AG08395 (cell line): ENCODE measurements at places on chromosomes 11 and 22.

DNA sequence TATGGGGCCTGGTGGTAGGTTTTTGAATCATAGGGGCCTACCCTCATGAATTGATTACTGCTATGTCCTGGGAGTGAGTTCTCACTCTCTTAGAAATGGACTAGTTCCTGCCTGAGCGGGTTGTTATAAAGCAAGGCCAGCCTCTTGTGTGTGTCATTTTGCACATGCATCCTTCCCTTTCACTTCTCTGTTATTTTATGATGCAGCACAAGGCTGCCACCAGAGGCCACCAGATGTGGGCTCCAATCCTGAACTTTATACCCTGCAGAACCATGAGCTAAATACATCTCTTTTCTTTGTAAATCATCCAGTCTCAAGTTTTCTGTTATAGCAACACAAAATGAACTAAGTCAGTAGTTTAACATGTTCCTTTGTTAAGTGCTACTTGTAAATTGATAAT lies 251.4 kb downstream of the BLID start:
- DNase-seq: no peak

- no peak for DNase-seq
Observed at GRCh38 chr11:13699870-13700269, 31.4 kb downstream of the FAR1 start.

- no peak for DNase-seq
Observed at GRCh38 chr22:49799431-49800075, 28.1 kb downstream of the BRD1 start.

DNA sequence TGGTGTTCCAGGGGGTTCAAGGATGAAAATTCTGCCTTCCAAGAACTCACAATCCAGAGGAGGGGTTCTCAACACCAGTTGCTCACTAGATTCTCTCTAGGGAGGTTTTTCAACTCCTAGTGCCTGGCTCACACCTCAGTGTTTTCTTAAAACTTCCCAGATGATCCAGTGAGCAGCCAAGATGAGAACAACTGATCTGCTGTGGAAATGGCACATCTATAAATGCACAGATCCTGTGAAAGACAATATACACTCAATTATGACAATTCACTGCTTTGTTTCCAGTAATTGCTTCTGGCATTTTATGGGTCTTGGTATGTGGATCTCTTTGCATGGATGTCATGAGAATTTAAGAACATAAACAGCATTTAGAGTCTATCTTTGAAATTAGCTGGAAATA lies 45.2 kb upstream of the PRSS23 start:
- DNase-seq: no peak

DNA sequence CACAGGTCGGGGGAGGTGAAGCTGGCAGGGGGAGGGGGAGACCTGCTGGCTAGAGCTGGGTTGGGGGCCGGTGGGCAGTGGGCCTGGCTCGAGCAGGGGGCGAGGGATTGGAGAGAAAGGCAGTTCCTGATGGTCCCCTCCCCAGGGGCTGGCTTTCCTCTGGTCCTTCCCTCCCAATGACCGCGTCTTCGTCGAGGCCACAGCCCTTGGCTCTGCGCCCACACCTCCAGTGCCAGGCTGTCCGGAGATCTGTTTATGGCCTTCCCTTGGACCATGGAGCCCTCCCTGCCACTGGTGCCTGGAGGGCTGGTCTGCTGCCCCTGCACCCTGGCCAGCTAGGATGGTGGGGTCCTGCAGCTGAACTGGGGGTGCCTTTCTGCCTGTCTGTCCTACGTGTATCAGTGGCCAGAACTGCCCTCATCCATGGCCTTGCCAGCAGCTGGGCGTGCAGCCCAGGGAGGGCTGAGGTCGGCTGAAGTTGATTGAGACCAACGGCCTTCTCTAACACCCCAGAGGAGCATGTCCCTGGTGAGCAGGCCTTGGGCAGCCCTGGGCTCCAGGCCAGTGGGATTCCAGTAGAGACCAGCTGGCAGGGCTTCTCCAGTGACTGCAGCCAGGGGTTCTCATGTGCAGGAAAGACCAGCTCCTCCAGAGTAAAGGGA lies 12.3 kb downstream of the TANGO2 start:
- DNase-seq: no peak

GRCh38 chr22:47929646-47930185 lies 1167.3 kb downstream of the TBC1D22A start:
- no peak for DNase-seq

DNA sequence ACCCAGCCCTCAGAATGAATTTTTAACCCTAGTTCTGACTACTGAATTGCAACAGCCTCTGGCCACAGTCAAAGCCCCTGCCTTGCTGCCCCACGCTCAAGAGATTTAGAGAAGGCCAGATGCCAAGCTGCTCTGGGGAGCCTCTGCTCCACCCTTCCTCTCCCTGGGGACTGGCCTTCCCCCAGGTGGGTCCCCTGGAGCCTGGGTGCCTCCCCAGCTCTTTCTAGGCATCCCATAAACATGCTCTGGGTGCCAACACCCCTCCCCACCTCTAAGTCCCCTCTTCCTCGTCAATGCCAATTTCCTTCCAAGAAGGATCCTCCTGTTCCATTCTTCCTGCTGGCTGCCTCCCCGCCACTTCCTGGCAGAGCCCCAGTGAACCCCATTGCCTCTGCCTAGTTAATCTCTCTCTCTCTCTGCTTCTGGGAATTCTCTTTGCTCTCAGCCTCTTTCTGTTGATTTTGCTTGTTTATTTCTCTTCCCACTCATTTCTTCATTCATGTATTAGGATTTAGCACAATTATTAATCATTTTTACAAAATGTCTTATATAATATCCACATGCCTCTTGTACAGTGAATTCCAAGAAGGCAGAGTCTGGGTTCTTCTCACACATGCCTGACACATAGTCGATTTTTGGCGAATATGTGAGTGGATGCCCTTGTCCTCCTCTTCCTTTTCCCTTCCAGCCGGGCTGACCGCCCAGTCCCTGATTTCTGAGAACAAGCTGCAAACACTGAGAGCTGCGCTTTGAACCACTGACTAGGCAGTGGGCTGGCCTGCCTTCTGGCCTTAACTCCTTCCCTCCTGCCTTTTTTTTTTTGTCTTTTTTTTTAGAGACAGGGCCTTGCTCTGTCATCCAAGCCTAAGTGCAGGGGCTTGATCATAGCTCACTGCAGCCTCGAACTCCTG lies 17.5 kb downstream of the UQCR10 start:
- peak; percentile 45 for DNase-seq

DNA sequence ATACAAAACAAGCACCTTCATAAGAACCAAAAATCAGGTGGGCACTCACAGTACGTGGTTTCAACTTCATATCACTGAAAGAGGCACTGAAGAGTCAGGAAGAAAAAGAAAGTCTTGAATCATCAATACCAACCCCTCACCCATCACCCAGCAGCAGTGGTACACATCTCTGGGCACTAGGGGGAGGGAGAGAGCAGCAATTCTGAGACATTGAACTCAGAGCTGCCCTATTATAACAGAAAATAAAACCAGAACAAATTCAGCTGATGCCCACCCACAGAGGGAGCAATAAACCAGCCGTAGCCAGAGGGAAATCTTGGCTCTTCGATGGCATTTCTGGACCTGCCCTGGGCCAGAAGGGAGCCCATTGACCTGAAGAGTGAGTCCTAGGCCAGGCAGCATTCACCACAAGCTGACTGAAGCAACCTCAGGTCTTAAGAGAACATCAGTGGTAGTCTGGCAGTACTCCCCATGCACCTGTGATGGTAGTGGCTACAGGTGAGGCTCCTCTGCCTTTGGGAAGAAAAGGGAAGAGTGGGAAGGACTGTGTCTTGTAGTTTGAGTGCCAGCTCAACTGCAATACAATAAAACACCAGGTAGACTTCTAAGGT lies 42.2 kb upstream of the FAM181B start:
- DNase-seq: peak; percentile 69

GRCh38 chr22:40602231-40602630 lies 34.3 kb downstream of the MRTFA start:
- peak; percentile 10 for DNase-seq

DNA sequence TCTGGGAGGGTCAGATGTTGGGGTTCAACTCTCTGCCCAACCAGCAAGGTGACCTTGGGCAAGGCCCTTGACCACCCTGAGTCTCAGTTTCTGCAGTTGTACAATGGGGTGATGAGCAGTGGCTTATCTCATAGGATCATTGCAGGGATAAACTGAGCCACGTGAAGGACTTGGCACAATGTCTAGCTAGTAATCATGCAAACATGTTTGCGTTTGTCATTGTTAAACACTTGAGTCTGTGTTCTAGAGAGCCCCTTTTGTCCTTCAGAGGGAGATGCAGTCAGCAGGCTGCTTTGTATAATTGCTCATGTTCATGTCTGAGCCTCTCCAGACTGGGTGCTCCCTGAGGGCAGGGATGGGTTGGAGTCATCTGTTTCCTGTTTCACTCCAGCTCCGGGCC lies 15.8 kb downstream of the CD82 start:
- DNase-seq: no peak
